Activated CD4-positive, alpha-beta T cell treated with anti-CD3 and anti-CD28 coated beads, Interleukin-2, amount 50 U/mL, for 16 hours (primary cell): ENCODE measurements at places on chromosomes 7 and 10.
A peak's percentile ranks its signal among the peaks of the same experiment; 100 is the strongest.

- peak; percentile 23 for DNase-seq
Measured at GRCh38 chr7:91557789-91558404, 293.7 kb downstream of the FZD1 start.

- DNase-seq, result no peak
Measured at GRCh38 chr10:15748126-15748525, 28.4 kb upstream of the ITGA8 start.

DNA sequence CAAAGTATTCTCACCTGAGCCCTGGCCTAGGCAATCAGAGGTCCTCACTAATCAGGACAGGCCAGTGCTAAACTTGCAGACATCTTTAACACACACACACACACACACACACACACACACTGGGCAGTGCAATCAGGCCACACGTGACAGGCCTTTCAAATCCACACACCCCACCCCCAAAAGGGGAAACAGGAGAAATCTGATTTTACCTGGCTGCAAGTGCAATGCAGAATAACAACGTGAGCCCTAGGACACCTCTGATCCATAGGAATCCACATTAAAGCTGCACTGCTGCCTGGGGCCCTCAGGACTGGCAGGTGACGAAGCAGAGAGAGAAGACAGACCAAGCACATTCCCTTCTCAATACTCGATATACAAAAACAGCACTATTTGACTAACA lies 218.9 kb downstream of the FAM107B start:
- no peak for DNase-seq

DNA sequence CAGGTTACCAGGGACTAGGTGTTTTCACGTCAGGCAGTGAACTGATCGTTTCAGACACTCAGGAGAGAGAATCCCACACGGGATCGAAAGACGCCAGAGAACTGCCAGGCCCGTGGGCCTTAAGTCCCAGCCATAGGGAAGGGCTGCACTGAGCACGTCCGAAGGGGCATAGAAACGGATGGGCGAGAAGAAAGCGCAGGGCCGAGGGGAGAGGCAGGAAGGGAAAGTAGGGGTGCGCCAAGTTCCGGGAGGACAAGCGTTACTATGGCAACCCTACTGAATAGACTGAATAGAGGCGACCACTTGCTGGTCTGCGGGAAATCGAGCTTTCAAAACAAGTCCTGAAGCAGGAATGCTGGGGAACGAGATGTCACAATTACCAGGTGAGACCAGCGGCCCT lies 421.3 kb upstream of the NUPR2 start:
- DNase-seq, result no peak

- no peak for DNase-seq
Measured at GRCh38 chr10:73782749-73783085, 869 bp downstream of the CHCHD1 start.

DNA sequence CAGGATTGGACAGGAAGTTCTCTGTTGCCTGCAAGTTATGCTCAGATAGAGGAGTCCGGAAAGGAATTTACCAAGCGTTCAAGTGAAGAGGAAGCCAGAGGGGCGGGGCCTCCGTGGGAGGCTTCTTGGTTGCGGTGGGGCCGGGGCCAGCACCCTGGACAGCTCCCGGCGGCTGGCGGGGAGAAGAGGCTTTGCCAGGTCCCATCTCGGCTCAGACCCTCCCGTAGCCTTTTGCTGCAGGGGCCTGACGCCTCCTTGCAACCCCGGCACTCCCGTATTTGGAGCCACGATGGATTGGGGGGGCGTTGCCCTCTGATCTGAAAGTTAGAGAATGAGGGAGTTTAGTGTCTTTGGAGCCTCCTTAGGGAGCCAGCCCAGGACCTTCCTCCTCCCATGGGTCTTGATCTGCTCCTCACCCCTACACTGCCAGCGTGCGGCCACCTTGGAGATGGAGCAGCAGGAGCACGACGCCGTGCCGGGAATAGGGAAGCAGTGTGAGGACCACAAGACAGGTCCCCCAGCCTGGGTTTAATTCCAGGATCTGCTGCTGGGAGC lies 3.1 kb upstream of the SLC18A3 start:
- DNase-seq, result peak; percentile 61

DNA sequence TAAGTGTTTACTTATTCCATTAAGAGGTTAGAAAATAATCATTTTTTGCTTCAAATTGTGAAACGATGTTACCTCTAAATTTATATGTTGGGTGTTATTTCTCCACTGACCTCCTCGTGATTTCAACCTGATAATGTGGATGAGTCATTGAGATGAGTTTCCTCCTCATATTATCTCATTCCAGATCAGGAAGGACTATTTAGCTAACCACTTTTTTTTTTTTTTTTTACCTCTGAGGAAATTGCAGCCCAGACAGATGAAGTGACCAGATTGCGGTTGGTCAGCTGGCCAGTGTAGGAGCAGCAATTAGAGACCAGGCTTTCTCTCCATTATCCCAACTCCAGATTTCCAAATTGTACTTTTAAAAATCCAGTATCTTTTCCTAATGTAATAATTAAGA lies 248.7 kb downstream of the FZD1 start:
- no peak for DNase-seq

DNA sequence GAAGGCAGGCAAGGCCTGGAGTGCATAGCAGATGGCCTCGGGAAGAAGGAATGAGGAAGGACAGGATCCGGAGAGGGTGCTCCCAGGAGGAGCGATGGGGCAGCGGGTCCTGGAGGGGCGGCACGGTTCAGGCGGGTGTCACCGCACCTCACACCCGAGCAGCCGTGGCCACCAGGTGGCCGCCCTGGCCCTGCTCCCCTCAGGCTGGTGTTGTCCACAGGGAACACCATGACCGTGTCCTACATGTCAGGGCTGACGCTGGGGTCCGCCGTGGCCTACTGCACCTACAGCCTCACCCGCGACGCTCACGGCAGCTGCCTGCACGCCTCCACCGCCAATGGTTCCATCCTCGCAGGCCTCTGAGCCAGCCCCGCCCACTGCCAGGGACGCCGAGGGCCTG lies 19.8 kb downstream of the SLC29A4 start:
- no peak for DNase-seq

GRCh38 chr10:79470096-79470495 lies 24.7 kb upstream of the ZCCHC24 start:
- no peak for DNase-seq

DNA sequence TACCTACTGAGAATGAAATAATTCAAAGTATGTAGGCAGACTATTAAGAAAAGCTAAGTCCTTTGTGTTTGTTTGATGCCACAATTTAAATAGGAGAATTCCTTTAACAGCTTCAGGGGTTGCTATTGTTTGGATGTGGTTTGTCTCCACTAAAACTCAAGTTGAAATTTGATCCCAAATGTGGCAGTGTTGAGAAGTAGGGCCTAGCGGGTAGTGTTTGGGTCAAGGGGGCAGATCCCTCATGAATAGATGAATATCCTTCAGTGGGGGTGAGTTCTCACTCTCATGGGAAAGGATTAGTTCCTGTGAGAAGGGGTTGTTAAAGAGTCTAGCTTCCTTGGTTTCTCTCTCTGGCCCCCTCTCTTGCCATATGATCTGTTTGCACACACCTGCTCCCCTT lies 97.0 kb downstream of the HGF start:
- DNase-seq, result no peak

GRCh38 chr7:3673524-3673923 lies 372.5 kb downstream of the SDK1 start:
- peak; percentile 17 for DNase-seq

GRCh38 chr7:29564496-29565223 lies 1.0 kb downstream of the PRR15 start:
- DNase-seq, result no peak

DNA sequence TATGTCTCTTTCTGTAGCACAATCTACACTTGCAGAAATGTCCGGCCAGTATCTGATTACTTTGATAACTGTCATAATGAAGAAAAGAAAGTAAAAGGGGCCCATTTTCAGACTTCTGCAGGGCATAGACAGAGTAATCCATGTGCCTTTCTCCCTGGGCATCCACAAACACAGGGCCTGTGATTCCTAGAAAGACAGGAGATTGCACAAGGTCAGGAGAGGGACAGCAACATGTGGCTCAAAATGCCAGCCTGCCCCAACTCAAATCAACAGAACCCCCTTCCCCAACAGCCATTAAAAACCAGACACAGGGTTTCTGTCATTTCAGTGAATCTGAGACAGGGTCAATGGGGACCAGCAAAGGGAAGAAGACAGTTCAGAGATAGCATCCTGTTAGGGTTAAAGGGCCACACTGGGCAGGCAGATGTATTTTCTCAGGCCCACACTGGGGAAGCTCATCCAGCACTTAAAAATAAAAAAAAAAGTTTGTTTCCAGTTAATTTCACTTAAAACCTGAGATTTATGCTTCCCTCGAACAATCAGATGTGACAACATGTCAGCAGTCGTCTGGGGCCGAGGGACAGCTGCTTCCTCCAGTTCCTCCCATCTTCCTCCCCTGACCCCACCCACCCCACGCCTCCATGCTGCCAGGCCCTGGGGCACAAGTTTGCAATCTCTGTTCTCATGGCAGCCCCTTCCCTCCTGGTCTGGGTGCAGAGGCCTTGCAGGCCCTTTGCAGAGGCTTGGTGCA lies 30.7 kb upstream of the ACSL5 start:
- DNase-seq, result no peak

GRCh38 chr7:4103352-4104091 lies 578.6 kb upstream of the FOXK1 start:
- DNase-seq, result no peak

- DNase-seq, result no peak
Measured at GRCh38 chr7:15490291-15490690, 71.5 kb downstream of the AGMO start.

DNA sequence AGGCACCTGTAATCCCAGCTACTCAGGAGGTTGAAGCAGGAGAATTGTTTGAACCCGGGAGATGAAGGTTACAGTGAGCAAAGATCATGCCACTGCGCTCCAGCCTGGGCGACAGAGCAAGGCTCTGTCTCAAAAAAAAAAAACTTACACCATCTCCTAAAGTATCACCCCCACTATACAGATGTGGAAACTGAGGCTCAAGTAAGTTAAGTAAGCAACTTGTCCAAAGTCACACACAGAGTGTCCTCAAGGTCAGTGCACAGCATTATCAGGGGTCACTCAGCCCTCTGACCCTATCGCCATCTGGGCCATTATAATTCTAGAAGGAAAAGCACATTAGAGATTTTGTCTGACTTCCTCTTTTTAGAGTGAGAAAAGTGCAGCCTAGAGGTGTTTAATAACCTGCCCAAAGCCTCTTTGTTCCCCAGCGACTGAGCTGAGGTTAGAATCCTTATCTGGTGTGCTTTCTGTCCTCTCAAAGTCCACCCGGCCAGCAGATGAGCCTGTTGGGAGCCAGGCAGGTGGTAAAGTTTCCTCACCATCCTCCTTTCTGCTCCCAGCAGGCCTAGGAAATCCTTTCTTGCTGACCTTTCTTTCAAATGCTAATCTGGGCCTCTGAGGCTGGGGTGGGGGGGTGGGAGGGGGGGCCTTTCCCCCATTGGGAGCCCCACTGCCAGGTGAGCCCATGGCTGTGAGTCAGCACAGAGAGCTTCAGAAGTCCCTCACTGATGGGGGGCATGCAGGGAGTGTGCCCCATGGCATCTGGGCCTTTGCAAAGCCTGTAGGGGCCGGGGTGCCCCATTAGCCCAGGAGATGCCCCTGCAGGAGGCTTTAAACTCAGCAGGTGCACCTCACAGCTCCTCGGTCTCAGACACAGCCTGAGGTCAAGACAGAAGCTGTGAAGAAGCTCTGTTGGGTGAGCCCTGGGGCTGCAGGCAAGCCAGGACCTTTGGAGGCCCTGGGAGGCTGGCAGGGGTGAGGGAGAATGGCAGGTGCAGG lies 12.0 kb upstream of the KCNMA1 start:
- DNase-seq, result no peak
